ENCODE measurements at places on chromosomes 6 and 20.
A peak's percentile ranks its signal among the peaks of the same experiment; 100 is the strongest.

DNA sequence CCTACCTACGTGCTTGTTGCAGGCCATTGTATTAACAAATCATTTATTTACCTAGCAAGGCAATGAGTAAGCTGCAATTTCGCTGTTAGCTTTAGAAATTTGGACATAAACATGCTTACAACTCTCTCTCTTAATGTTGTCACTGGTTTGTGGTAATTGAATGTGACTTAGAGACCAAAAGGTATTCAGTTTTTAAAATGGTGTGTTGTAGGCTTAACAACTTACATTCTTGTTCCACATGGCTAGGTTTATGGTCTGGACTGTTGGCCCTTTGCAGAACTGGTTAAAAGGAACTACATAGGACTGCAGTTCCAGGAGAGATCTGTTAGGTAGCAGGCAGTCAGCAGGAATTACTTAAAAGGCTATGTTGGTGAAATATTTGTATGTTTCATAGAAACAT lies 10.3 kb upstream of the CTAGE9 start:
- no peak for DNase-seq

DNA sequence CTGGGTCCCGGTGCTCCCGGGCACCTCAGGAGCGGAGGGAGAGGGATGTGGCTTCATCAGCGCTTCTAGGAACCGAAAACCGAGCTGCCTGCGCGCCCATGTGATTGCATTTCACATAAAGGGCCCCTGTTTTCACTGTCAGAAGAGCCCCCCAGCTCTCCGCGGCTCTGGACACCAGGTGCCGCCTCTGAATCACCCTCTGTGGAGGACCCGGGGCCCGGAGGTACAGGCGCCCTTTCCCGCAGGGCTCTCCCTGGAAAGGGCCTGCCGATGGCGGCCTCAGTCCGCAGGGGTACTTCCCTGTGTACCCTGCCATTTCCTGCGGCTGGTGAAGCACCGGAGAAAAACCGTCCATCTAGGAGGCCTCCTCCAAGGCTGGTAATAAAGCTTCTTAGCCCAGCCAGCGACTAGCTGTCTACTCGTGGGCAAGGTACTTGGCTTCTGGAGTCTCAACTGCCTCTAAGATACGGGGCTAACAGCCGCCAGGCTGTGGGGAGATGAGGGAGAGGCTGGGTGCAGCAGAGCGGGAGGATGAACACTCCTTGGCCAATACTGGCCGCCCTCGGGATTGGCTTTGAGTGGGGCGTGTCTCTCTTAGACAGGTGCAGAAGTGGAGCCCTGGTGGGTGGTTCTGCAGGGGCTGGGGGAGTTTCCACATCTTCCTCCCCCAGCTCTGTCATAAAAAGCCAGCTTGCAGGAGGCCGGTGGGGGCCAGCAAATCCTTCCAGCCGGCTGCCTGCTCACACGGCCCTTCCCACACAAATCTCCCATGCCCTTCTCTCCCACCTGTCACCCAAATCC lies 1.6 kb downstream of the PPP1R16B start:
- DNase-seq: no peak

DNA sequence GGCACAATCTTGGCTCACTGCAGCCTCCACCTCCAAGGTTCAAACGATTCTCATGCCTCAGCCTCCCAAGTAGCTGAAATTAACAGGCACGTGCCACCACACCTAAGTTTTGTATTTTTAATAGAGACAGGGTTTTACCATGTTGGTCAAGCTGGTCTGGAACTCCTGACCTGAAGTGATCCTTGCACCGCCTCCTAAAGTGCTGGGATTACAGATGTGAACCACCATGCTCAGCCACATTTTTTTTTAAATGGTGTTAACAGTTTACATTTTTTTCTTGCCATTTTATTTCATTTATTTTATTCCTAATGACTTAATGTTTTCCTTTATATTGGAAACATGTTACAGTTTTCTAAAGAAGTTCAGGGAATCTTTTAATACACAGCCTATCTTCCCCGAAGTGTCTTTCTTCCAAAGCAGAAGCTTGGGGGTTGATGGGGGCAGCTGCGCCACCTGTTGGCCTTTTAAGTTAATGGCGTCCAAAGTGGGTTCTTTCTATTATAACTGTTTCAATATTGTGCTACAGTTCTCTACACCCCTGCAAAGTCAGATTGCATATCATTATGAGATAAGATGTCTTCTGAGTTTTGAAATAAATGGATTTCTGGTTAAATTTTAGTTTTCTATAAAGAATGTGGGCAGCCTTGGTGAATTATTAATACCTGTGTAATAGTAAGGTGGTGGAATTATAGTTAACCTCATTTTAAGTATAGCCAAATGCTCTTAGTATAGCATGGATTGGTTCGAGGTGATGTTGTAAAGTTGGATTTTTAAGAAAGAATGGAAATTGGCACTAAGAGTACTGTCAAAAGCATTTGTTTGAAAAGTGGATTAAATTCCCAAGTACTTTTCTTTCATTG lies 42.0 kb upstream of the PLCG1 start:
- peak; percentile 60 for DNase-seq

GRCh38 chr20:44501448-44501847 lies 20.4 kb downstream of the SERINC3 start:
- DNase-seq: peak; percentile 95

GRCh38 chr20:34396408-34396807 lies 33.3 kb downstream of the ITCH start:
- no peak for DNase-seq

GRCh38 chr6:15293674-15294073 lies 47.8 kb downstream of the JARID2 start:
- DNase-seq: no peak
